ENCODE measurements at places on chromosomes 2 and 18.

GRCh38 chr2:223501641-223502040 lies 100.5 kb downstream of the SCG2 start:
- no peak for DNase-seq

DNA sequence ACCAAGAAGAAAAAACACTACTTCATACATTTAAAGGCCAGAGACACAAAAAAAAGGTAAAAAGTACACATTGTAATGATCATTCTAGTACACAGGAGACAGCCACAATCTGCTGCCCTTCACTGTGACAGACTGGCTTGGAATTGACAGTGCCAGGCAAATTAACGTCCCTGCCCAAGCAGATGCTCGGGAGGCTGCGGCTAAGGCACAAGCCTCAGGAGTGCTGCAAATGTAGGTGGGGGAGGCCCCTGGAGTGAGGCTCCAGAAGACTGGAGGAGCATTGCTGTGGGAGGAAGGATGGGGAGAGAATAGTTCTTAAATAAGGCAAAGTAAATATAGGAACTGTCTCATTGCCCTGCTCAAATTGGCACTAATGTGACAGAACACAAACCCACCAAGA lies 18.6 kb downstream of the ERCC3 start:
- no peak for DNase-seq

GRCh38 chr2:55231546-55232083 lies 478 bp downstream of the CLHC1 start:
- DNase-seq, result no peak

DNA sequence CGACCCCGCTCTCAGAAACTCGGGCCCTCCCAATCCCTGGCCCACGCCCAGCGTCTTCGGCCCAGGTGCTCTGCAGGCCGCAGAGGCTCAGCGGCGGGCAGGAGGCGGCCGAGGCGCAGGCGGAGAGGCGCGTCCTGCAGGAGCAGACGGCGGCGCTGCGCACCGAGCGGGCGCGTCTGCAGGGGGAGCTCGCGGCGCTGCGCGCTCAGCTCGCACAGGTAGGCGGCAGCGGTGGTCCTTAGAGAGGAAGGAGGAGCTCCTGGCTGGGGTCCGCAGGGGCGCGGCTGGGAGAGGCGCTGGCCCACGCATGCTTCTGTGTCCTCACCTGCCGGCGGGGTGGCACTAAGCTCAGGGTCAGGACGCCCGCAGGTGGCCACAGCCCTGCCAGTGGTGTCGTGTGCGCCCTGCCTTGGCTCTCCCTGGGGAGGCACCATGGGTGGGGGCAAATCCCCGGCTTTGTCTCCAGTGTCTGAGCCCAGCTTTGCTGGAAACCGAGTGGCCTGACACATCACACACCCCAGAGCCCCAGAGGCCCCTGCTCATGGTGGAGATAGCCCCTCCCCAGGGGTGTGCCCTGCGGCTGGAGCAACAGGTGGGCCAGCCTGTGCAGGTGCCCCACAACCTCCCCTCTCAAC lies 14.9 kb upstream of the SNED1 start:
- DNase-seq, result no peak

Data from amniotic stem cell (primary cell).